NCI-H1436 treated with DMSO at 0.1 percent for 48 hours (cell line): ENCODE measurements at places on chromosomes 7 and 10.

DNA sequence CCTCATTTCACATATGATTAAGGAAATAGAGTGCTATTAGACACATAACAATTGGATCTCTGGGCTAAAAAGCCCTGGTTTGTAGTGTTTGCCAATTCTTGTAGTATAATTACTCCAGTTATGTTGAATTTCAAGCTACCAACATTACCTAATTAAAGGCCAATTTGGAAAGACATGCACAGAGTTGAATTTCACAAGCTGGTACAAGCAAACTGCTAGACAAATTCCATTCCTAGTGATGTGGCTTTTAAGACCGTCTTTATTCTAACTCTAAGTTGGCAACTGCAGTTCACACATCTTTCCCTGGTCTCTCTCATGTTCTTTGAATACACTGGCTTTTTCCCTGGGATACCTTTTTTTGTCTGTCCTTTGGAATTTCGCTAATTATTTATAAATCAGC is 384.1 kb upstream of the CNTNAP2 start:
- no peak for DNase-seq

DNA sequence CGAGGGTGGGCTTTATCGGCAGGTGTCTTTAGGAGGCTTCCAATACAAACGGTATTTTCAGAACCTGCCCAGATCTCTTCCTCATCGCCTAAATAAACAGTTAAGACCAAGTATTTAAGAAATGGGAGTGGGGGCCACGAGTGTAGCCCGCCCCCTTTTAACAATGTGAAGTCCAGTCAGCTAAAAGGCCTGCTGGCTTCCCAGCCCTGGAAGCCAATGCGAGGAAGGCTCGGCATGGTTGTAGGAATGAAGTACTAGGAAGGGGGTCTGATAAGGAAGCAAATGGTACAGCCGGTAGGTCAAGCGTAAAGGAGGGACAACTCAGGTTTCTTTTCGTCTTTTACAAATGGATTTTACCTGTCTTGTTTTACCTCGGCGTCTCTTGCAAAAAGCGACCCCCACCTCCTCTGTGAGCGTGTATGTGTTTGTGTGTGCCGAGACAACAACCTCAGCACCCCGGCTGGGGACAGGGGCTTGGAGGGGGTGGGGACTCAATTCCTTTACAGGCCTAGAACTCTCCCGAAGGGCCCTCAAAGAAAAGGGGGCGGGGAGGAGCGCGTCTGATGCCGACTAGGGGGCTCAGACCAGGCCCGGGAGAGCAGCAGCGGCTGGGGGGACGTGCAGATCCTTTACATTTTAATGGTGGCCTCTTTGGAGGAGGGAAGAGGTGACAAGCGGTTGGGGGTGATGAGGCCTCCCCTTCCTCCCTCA is 147.6 kb downstream of the GPR85 start:
- no peak for DNase-seq

- DNase-seq, result no peak
Observed at GRCh38 chr7:36157527-36158320, 4.7 kb downstream of the EEPD1 start.

DNA sequence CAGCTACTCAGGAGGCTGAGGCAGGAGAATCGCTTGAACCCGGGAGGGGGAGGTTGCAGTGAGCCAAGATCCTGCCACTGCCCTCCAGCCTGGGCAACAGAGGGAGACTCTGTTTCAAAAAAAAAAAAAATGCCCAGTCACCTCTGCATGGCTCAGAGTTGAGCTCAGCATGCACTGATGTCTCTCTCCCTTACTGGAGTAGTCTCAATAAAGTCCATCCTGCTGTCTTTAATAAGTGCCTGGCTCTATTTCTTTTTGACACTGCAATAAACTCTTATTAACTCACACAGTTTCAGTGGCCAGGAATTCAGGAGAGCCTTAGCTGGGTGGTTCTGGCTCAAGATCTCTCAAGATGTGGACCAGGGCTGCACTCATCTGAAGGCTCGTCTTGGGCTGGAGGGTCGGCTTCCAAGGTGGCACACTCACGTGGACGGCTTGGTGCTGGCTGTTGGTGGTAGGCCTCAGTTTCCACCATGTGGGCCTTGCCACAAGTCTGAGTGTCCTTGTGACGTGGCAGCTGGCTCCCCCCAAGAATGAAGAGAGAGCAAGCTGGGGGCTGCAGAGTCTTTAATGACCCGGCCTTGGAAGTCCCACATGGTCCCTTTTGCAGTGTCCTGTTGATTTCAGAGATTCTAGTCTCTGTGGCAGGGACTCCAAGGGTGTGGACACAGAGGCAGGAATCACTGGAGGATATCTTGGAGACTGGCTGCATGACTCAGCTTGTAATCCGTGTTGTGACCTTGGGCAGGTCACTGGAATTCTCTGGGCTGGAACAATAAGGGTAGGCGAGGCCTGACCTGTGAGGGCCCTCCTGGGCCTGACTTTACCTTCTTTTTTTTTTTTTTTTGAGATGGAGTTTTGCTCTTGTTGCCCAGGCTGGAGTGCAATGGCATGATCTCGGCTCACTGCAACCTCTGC is 85.9 kb upstream of the KMT2C start:
- DNase-seq, result no peak

DNA sequence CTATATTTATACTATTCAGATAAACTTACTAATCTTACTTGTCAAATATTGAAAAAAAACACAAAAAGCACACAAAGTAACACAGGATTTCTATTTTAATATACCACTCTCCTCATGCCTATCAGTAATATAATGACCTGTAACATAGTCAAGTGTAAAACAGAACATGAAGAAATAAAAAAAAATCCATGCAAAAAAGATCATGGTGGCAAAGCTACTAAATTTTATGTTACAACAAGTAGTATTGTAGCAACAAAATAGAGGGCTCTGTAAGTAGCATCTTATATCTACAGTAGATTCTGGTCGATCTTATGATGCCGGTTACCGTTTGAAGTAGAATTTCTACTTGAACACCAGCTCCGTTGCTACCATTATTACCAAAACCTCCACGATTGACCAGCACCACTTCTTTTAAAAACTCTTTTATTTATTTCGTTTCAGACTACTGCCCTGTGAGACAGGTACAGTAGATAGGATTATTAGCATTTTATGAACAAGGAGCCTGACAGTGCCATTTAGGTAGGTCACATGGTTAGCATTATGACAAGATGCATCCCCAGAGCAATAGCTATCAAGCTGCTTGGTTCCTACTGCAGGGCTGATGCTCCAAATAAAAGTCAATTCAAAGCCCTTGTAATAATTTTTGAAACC is 2.1 kb downstream of the CPED1 start:
- DNase-seq, result no peak

- DNase-seq, result no peak
Observed at GRCh38 chr7:149729983-149730801, 43.2 kb downstream of the ZNF467 start.

- DNase-seq, result no peak
Observed at GRCh38 chr7:83362871-83363550, 200.3 kb upstream of the PCLO start.

DNA sequence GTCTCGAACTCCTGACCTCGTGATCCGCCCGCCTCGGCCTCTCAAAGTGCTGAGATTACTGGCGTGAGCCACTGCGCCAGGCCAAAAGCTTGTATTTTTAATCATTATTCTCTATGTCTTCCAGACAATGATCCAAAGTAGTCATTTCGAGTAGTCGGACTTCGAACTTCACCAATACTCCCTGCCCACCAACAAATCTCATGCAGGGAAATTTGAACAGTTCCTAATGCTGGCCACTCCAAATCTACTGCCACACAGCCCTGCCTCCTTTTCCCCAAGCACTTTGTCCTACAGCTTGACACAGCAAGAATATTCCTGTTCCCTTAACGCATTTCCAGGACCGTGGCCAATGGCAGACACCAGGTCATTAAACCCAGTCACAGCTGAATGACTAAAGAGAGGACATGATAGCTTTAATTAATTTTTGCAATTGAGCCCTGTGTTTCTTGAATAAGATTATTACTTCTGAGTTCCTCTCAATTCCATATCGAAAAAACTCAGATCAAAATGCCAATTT is 142.3 kb upstream of the NRP1 start:
- DNase-seq, result no peak

DNA sequence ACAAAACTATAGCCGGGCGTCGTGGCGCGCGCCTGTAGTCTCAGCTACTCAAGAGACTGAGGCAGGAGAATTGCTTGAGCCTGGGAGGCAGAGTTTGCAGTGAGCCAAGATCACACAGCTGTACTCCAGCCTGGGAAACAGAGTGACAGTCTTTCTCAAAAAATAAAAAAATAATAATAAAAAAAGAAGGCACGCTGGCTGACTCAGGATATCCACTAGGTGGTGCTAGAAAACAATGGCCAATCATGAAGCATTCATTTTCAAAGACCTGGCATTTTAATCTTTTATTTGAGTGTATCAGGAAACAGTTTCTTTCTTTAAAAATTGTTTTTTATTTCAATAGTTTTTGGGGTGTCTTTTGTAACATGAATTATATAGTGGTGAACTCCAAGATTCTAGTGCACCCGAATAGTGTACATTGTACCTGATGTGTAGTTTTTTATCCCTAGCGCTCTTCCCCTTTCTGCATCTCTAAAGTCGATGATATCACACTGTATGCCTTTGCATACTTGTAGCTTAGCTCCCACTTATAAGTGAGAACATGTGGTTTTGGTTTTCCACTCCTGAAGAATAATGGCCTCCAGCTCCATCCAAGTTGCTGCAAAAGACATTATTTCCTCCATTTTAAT is 88.6 kb downstream of the LYZL1 start:
- DNase-seq, result no peak

- DNase-seq, result no peak
Observed at GRCh38 chr10:125205431-125205830, 45.1 kb upstream of the CTBP2 start.

- no peak for DNase-seq
Observed at GRCh38 chr10:5942474-5942873, 34.9 kb downstream of the IL15RA start.

DNA sequence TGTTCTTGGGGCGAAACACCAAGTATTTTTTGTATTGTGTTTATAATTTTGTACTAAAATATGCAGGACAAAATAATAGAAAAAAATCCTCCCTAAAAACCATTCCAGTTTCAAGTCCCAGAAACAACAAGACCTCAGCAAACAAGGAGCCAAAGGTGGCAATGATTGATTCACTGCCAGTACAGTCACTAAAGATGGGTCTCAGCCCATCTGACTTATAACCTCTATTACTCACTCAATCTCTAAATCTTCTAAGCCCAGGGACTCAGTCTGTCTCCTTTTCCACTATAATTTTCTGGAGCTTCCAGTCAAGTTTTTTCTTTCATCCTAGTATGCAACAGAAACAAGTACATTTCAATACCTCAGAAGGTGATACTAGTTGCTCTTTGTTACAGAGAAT is 33.3 kb downstream of the SNX13 start:
- no peak for DNase-seq

DNA sequence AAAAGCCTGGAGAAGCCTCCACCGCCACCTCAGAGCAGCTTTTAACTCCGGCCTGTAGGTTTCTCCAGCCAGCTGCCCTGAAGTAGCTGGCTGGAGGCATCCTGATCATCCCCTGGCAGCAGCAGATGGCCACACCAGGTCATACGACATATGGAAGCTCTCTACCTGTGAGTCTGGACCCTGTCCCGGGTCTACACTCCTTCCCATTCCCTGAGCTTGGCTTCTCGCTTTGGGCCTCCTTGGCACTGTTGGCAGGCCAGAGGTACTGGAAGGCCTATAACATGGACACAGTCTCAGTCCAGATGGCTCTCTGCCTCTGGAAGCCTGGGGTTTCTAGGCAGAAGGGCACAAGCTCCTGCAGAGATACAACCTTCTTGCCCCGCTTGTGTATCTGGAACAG is 43.5 kb upstream of the TRIM8 start:
- DNase-seq, result no peak

GRCh38 chr7:123711832-123712293 is 36.9 kb downstream of the WASL start:
- DNase-seq, result no peak

DNA sequence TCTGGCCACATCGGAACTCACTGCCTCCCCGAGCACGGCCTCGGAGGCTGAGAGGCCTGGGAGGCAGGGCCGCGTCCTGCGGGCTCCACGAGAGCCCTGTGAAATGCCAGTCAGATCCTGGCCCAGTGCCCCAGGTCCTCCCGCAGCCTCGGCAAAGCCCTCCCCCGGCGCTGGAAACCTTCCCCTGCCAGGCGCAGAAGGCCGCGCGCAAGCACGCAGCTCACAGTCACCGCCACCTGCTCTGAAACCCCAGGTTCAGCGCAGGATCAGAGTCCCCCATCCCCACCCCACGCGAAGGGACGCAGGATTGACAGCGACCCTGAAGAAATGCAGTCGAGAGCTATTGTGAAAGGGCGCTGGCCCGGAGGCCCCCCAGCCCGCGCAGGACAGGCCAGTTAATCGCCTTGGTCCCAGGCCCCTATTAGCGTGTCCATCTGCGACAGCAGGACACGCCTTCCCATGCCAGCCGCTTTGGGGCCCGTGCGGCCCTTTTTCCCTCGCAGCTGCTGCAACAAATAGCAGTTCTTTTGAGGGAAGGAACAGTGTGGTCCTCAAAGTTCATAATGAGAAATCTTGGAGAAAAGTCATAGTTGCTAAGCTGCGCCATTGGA is 13.5 kb upstream of the EGFR start:
- DNase-seq, result no peak

DNA sequence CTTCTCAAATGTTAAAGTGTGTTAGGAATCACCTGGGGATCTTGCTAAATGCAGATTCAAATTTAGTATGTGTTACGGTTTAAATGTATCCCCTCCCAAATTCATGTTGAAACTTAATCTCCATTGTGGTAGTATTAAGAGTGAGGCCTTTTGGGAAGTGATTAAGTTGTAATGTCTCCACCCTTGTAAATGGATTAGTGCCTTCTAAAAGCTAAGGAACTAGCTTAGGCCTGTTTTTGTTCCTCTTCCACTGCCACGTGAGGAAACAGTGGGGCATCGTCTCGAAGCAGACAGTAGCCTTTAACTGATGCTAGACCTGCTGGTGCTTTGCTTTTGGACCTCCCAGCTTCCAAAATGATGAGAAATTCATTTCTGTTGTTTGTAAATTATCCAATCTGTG is 52.3 kb upstream of the SEMA3D start:
- no peak for DNase-seq

DNA sequence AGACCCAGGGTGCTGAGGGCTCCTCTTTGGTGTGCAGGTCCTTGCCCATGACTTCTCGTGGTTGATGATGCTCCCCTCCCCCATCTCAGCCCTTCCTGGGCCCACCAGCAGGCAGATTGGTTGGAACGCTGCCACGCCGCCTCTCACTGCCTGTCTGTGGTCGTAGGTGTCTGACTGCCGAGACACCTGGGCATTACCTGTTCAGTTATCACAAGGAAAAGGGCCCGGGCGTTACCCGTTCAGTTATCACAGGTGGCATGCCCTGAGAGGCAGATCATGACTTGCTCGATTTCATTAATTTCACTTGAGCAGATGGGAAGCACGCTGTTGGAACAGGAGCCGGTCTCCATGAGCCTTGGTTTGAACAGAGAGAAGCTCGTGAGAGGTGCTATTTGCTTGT is 42.5 kb downstream of the TACR2 start:
- no peak for DNase-seq

DNA sequence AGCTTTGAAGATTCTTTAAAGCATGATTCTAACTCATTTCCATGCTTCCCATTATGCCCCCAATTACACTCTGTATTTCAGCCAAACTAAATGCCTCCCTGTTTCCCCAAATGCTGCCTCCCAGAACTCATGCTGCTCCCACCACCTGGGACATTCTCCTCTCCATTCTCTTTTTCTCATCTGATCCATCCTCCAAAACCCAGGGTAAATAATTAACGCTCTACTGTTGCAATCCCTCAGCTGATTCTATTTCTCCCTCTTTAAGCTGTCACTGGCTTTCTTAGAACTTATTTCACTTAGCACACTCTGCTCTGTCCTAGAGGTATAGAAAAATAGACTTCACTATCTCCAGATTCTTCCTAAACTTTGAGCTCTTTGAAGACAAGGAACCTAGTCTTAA is 104.7 kb downstream of the ICA1 start:
- no peak for DNase-seq

GRCh38 chr7:5211730-5212482 is 21.9 kb downstream of the WIPI2 start:
- no peak for DNase-seq
